ENCODE measurements at places on chromosomes 5 and 9.

- DNase-seq = peak; percentile 40
Measured at GRCh38 chr9:129677456-129677855, 12.0 kb downstream of the PRRX2 start.

- peak; percentile 26 for DNase-seq
Measured at GRCh38 chr5:74685979-74686631, 1.1 kb downstream of the HEXB start.

DNA sequence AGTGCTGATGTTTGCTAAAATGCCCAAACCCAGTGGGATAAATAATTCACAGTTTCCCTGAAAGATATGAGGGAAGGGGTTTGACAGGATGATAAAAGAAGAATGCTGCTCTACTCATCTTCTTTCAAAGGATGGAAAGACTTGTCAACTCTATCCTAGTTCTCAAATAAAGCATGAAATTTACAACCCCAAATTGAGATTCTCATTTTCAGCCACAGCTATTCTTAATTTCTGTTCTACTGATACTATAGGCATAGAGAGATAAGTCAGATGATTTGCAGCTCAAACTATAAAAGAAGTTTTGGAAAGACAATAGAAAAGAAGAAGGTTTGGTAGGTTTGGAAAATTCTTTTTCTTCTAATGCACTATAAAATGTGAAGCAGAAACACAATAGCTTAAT is 542.6 kb downstream of the CSNK1G3 start:
- DNase-seq = no peak

GRCh38 chr9:115764645-115765044 is 388.9 kb upstream of the PAPPA start:
- no peak for DNase-seq

DNA sequence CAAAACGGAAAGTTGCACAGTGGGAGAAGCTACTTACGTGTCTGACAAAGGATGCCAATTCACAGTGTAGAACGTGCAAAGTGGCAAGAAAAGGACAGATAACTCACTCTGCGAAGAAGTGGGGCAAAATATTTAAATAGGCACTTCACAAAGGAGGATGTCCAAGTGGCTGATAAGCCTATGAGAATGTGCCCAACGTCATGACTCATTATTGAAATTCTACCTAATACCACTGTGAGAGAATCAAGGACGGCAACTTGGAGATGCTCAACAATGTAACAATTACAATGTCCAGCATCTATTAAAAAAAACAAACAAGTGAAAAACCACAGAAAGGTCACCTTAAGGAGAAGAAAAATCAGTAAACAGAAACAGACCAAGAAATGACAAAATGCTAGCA is 59.0 kb downstream of the NACC2 start:
- DNase-seq = no peak
